ENCODE measurements at places on chromosomes 6 and 20.

DNA sequence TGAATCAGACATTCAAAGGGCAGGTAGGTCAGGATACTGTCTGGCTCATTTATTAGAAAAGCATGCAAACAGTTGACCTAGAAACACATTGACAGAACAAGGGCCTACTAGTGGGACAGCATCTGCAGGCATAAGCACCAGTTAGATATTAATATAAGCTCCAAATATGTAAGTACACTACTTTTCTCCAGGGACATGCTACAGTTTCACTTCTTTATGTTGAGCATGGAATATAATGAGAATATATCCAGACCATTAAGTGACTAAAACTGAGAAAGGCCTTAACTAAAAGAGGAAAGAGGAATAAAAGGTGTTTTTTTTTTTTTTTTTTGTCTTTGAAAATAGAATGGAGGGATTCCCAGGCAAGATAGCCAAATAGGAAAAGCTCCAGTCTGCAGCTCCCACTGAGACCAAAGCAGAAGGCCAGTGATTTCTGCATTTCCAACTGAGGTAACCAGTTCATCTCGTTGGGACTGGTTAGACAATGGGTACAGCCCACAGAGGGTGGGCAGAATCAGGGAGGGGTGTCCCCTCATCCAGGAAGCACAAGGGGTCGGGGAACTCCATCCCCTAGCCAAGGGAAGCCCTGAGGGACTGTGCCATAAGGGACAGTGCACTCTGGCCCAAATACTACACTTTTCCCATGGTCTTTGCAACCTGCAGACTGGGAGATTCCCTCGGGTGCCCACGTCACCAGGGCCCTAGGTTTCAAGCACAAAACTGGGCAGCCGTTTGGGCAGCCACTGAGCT is 251.6 kb downstream of the PHF3 start:
- no peak for DNase-seq

GRCh38 chr6:333379-334002 is 41.2 kb downstream of the DUSP22 start:
- DNase-seq, result no peak

DNA sequence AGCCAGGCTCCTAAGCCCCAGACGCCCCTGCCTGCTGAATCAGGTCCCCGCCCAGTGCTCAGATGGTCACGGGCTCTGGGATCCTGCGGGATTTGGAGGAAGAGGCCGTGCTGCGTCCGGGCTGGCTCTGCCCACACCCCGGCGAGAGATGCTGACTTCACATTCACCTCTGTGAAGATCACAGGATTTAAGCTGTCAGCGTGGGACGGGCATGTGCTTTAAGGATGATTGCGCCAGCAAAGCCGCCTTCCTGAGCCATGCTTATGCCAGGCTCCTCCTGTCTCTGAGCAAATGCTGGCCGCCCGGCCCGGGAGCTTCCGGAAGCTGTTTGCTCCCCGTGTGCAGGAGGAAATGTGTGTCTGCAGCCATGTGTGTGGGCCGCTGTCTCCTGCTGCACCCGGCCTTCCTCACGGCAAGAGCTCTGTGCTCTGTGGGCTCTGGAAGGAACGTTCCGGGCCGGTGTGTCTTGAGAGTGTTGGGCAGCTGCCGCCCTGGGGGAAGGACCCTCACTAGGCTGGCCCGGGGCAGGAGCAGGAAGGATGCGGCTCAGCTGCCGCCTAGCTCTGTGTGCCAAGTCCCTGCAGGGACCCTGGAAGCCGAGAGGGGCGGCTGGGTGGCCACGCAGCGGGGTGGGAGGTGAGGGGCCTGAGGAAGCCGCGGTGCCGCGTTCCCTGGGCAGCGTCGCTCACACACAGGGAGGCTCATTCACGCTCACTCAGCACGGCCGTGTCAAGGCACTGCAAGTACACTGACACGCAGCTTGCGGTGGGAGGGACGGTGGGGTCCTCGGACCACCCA is 19.0 kb upstream of the BHLHE23 start:
- no peak for DNase-seq

DNA sequence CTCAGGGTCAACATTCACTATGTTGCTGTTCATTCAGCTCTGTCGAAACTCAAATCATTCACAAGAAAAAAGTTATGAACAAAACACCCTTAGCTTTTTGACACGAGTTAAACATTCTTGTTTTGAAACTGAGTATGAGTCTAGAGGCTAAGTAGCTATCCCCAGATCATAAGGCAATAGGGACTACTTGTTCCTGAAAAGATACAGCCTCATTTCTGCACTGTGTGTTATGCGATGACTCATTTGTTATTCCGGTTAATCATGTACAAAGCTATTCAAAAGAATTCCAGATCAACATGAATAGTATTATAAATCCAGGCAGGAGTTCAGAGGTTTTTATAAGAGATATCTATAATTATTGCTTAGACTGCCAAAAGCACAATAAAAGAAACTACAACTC is 908.0 kb downstream of the QKI start:
- no peak for DNase-seq

GRCh38 chr6:91082311-91082832 is 495.5 kb upstream of the MAP3K7 start:
- no peak for DNase-seq

Measured in renal cortex interstitium (tissue), 15 donors.